ENCODE measurements at places on chromosomes 1 and 21.

GRCh38 chr1:207935166-207935583 is 24.2 kb upstream of the CD34 start:
- no peak for DNase-seq

- DNase-seq, result no peak
Measured at GRCh38 chr21:38376235-38376634, 119.4 kb downstream of the KCNJ15 start.

- DNase-seq, result no peak
Measured at GRCh38 chr1:241202401-241202800, 154.6 kb downstream of the RGS7 start.

DNA sequence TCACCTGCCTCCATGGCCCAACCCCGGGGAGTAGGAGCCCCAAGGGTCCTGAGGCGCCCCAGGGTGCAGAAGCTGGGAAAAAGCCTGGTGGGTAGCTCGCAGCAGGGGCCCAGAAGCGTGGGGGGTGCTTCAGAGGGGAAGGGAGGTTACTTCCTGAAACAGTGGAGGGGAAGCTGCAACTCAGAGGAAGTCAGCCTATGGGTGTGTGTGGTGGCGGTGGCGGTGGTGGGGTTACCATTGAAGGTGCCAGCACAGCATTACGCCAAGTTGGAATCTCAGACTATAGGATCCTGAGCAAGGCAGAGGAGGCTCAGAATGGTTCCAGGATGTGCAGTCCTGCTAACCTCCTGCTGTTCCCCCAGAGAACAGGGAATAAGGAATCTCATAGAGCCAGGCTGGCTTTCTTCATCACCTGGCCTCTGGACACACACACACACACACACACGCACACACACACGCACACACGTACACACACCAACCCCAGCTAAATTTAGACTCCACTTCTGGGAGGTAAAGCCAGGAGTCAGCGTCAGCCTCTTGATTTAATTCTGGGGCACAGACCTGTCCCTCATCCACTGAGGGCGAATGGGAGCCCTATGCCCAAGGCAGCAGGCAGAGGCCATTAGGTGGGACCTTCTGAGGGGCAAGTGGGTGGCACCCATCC is 1.3 kb downstream of the DENND4B start:
- DNase-seq, result peak; percentile 71

- DNase-seq, result no peak
Measured at GRCh38 chr1:55575571-55576279, 360.6 kb upstream of the USP24 start.

DNA sequence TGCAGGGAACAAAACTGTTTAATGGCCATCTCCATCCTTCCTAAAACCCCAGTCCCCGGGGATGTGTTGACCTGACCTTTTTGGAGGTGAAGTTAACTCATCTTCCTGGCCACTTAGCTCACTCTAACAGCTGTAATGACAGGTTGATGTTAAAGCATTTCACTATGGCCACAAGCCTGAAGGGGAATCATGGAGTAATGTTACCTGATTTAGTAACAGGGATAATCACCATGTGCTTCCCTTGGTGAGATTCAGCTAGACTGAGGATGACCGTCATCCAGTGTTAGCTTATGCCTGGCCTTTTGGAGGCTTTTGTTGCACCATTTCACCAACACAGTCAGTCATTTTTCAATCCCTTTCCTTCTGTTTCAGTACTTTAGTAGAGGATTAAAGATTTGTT is 64.3 kb upstream of the RAVER2 start:
- no peak for DNase-seq

- no peak for DNase-seq
Measured at GRCh38 chr1:46638921-46639320, 22.3 kb upstream of the MOB3C start.

DNA sequence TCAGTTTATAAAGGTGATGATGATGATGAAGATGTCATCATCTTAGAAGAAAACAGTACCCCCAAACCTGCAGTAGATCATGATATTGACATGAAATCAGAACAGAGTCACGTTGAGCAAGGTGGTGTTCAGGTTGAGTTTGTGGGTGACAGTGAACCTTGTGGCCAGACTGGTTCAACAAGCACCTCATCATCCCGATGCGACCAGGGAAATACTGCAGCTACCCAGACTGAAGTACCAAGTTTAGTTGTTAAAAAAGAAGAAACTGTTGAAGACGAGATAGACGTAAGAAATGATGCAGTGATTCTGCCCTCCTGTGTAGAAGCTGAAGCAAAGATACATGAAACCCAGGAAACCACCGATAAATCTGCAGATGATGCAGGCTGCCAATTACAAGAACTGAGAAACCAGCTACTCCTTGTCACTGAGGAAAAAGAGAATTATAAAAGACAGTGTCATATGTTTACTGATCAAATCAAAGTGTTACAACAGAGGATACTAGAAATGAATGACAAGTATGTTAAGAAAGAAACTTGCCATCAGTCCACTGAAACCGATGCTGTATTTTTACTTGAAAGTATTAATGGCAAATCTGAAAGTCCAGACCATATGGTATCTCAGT is 16.0 kb upstream of the CHAF1B start:
- no peak for DNase-seq

- no peak for DNase-seq
Measured at GRCh38 chr1:203627851-203628200, 1.2 kb downstream of the ATP2B4 start.

DNA sequence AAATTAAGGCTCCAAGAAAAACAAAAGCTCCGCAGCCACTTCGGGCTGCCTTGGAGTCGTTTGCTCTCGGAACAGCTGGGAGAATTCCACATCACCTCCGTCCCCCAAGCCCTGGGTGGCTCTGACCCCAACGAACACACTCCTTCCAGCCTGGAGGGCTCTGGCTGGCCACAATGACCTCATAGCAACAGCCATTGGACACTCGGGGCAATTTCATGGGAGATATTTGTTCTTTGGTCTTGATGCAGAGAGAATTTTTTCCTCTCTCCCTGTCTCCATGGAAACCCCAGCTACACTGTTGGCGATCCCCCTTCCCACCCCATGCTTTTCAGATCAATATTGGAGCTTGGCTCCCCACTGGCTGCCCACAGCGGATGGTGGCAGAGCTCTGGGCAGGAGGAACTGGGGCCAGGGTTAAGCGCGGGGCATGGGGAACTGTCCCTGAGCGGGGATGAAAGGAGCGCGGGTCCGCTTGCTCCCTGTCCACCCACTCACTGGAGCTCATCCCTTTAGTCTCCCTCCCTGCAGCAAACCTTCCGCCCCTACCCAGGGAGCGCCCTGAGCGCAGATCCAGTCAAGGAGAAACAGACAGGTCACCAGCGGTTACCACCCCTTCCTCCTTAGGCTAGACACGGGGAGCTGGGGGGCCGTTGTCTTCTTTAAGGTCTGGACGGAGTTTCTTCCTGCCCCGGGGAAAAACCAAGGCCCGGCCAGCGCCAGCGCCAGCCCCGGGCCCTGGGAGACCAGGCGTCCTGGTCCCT is 1.2 kb downstream of the WNT4 start:
- no peak for DNase-seq

DNA sequence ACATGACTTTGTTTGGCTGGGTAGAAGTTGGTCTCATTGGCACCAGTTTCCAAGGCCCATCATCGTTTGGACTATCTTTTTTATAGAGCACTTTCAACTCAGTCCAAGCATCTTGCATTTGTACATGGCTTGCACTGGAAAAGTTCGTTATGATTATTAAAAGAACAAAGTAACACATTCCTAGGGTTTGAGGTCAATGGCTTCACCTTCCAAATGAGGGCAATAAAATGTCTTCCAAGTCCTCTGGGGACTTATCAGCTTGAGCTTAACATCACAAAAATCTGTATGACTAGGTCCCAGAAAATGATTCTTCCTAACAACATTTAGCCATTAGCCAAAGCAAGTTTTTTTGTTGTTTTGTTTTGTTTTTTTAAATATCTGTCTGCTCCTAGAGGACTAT is 610.8 kb downstream of the LMO4 start:
- no peak for DNase-seq

- DNase-seq, result no peak
Measured at GRCh38 chr1:165152727-165153126, 203.8 kb downstream of the LMX1A start.

DNA sequence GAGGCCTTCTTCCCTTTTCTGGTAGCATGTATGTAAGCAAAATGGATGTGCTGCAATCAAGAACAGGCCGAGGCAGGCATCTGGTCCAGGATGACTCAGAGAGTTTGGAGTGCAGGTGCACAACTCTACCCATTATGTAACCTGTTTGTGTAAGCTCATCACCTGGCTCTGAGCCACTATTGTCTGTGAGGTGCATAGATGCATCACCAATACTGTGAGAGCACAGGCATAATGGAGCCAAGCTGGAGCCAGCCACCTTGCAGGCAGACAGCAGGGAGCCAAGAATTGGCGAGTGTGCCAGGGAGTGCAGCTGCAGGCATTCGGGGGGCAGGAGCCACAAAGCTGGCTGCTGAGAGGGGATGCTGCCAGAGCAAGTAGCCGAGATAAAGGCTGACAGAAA is 549.9 kb upstream of the RGS18 start:
- no peak for DNase-seq

GRCh38 chr1:198776602-198777029 is 137.8 kb downstream of the PTPRC start:
- no peak for DNase-seq

DNA sequence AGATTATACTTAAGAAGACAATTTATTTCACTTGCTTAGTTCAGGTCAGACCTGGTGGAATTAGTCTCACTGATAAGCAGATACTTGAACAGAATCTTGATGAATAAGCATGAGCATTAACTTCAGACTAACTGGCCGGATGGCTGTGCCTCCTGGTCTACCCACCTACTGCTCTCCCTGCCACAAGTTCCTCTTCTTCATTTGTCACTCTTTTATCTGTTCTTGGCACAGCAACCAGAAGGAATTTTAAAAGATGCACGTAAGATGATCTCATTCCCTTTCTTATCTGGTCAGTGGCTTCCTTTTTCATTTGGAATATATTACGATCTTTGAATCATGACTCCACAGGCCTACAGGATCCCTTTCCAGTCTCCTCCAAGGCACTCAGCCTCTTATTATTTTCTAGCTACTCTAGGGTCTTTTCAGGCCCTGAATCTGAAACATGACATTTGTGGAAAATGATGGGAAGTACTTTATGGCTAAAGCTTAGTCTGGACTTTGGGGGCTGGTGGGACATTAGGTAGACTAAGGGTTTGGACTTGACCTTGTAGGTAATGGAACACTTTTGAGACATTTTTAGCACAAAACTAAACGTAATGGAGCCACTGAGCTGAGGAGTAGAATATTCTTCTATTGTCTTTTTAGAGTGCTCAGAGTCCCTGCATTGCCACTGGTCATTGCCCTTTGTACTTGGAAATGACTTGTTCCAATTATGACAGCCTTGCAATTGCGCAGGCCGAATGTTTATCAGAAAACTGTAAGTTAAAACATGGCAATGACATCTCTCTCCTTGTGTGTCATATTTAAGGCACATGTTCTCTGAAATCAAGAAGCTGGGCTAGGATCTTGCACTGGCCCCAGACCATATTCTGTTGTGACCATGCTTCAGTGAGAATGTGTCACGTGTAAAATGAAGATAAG is 16.0 kb downstream of the ST6GALNAC3 start:
- no peak for DNase-seq

DNA sequence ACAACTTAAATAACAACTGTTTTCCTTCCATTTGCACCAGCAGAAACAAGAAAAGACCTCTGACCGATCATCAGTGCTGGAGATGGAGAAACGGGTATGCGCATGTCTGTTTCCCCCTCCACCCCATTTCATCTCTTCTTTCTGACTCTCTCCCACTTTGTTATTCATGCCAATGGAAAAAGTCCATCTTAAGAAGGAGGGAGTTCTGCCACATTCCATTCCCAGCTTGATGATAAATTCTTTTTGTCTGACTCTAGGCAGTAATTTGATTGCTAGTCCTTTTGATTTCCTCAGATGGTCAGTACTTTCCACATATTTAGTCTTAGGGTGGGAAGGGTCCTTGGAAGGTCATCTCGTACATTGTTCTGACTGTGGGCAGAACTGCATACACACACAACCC is 142.5 kb downstream of the SYT2 start:
- no peak for DNase-seq

DNA sequence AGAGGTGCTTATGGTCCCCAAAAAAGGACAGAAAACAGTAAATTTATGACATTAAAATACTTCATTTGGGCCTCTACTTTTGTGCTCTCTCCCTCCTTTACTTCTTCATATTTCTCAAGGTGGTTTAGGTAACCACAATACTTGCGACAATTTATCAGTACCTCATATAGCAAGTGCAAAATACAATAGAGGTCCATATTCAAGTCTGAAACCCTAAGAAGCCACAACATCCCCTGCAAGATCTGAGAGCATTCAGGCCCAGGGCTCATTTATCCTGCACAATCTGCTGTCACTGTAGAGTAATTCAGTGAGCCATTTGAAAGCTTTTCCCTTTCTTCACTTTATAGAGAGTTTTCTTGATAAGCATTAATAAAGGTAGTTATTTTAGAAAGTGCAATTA is 24.2 kb upstream of the ATP6V1G3 start:
- DNase-seq, result no peak

DNA sequence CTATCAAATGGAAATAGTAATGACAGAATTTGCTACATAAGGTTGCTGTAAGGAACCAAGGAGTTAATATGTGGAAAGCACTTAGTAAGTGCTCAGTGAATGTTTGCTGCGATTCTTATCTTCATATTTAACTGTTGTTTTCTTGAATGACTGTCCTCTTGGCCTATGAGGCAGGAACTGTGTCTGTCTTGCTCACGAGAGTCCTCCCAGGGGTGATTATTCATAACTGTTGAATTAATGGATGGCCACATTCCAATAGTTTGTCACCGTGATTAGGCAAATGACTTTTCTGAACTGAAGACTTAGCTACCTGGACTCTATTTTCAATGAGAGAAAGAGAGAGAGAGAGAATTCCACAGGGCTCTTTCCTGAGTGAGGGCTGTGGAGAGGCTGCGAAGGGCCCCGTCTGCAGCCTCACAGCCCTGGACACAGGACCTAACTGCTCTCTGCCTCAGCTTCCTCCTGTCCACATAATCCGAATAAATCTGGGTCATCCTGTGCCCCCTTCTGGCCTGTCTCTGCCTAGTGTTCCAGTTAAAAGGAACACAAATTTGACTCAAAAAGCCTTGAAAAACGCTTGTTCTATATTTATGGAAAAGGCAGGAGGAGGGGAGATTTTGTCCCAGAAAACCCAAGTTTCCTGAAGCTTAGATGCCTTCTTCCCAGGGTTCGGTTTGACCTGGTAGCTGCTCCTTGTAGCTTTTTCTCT is 8.5 kb downstream of the EDN2 start:
- no peak for DNase-seq

- DNase-seq, result no peak
Measured at GRCh38 chr1:200154069-200154767, 126.7 kb downstream of the NR5A2 start.

DNA sequence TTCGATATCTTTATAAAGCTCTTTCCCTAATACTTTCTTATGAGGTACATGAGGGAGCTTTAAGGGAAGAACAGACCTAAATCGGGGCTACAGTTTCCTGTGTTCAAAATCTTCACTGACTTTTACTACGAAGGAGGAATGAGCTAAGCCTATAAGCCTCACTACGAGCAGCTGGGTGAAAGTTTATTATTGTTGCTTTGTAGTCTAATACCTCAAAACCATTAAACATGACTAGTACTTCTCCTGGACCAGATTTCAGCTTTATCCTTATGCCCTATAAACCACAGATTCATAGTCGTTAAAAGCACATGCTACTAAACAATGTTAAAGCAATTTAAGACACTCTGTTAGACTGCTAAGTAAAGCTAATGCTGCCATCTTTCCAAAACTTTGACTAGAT is 30.2 kb downstream of the NDC1 start:
- DNase-seq, result no peak
